ENCODE measurements at places on chromosomes 4 and X.

DNA sequence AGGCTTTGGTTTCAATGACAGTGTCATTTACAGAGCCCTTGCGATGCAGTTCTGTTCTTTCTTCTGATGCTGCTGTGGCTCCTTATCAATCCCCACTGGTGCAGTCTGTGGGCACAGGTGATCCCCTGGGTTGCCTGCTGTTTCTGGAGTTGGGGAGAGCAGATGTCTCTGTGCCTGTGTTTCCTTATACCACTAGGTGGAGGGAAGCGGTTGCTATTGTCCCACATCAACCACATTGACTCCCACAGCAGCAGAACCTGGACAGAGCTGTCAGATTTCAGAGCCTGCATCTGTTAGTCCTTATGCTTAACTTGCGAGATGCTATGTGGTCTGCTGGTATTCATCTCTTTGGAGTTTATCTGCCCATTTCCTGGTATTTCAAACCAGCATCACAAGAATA, 57.7 kb downstream of the NEIL3 start:
- no peak for DNase-seq

- DNase-seq, result no peak
These were observed 72.0 kb downstream of the CHST7 start for GRCh38 chrX:46645614-46646013.

DNA sequence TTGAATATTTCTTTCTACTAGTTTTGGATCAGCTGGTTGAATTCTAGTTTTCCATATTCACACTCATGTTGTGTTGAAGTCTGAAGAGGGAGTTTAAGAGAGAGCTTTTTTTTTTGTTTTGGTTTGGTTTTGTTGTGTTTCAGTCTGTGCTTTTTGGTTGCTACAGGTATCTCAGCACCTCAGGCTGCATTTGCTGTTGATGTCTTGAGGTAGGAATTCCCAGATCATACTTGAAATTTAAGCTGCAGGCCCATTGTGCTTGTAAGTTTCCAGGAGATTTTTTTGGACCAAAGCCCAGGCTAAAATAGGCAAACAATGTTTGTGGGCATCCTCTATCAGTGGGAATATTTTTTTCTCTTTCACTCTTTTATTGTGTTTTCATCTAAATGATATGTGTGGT, 190.2 kb upstream of the AGA start:
- DNase-seq, result no peak

GRCh38 chr4:169229571-169230028, 41.2 kb downstream of the SH3RF1 start:
- DNase-seq, result no peak

- DNase-seq, result no peak
These were observed 12.5 kb upstream of the CXCL13 start for GRCh38 chr4:77593101-77593500.

DNA sequence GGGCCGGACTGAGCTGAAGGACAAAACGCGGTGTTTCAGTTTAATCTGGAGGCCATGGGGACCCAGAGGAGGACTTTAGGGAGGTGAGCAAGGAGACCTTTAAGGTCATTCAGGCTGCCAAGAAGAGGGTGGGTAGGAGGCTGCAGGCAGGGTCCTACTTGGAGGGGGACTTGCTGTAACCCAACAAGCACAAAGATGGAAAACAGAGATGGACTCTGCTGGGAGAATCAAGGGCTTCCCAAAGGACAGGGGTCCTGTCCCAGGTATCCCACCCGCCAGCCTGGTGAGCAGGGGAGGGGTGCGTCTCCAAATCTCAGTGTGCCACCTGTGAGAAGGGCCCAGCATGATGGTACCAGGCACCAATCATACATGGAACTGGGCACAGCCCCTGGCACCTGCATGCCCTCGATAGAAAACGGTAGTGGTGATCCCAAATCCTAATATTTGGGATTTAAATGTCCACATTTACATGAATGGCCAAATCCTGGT, 3.9 kb upstream of the HAUS3 start:
- DNase-seq, result no peak

DNA sequence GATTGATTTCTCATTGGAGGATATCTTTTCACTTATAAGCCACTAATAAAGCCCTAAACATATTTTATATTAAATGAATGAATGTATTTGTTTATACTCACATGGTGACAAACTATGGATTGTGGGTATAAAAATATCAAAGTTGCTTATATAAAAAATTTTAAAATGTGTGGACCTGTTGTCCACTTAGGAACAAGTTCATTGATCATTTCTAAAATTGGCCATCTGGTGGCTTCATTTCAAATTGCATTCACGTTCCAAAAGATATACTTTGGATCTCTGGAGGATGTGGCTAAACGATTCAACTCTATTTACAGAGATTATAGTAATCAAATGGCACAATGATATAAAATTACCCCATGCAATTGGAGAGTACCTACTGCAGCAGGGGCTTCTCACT, 32.5 kb downstream of the FSTL5 start:
- DNase-seq, result no peak

- DNase-seq, result no peak
These were observed 80.8 kb upstream of the MAB21L2 start for GRCh38 chr4:150501009-150501727.

- DNase-seq, result no peak
These were observed 85.3 kb upstream of the MAML3 start for GRCh38 chr4:140239311-140239710.

DNA sequence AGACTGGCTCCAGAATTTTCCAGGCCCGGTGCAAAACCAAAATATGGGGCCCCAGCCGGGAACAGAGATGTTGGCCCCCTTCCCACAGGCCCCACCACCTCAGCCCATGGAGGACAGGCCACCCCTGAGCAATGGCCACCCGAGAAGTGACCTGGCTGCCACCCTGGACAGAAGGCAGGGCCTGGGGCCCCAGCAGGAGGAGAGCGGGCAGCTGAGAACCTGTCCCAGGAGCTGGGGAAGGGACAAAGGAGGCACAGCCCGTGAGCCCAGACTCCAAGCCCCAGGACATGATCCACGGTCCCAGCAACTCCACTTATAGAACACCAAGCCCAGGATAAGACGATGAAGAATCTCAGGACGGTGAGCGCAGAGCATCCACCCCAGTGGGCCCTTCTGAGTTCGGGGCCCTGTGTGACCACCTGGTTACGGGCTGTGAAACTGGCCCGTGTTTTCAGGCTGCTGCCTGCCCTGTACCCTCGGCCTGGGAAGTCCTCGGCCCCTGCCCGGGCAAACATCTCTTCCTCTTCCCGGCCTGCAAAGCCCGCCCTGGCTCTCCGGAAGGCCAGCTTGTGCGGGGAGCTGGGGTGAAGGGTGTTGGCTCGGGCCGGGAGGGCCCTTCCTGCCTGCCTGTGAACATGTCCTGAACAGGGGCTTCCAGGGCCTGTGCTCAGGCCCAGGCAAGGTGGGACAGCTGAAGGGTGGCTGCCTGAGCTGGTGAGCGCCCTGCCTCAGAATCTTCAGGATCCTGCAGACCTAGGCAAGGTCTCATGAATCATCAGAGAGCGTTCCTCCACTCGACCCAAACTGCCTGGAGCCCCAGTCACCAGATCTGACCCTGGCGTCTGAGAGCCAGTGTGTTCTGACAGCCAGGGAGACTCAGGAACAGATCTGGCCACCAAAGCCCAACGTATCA, 47.0 kb upstream of the MAN2B2 start:
- DNase-seq, result no peak

- no peak for DNase-seq
These were observed 32.7 kb downstream of the CCDC149 start for GRCh38 chr4:24880186-24880585.

- DNase-seq, result no peak
These were observed 179.1 kb upstream of the KLHL4 start for GRCh38 chrX:87338510-87338909.

GRCh38 chr4:111639120-111639690, 506.0 kb upstream of the FAM241A start:
- DNase-seq, result no peak

- no peak for DNase-seq
These were observed 83.0 kb downstream of the AMELX start for GRCh38 chrX:11376163-11376562.

DNA sequence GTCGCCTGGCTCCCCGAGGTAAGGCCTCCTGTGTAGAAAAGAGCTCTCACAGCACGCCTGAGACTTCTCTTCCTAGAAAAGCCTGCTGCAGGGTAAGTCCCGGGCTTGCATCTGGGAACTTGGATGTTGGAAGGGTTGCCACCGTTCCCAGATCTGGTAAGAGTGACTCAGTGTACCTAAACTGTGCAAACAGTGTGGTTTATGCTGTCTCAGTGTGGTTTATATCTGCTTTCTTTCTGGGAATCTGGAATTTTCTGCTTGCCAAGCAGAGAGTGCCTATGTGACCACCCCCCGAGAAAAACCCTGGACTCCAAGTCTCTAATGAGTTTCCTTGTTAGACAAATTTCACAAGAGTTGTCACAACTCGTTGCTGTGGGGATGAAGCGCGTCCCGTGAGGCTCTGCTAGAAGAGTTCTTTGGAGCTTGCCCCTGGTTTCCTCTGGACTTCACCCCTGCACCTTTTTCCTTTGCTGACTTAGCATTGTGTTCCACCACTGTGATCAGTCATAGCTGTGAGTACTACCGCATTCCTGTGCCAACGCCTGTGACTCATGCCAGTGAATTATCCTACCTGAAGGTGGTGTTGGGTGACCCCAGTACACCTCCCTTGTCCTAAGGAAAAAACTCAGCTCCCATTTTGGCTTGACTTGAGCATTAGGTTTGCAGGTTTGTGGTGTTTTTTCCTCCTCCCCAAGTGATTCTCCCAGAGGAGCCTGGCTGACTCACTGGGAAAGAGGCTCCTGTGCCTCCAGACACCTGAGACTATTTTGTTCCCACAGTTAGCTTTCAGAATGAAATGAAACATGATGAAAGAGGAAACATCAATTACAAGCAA, 14.5 kb downstream of the SLC2A9 start:
- DNase-seq, result no peak

DNA sequence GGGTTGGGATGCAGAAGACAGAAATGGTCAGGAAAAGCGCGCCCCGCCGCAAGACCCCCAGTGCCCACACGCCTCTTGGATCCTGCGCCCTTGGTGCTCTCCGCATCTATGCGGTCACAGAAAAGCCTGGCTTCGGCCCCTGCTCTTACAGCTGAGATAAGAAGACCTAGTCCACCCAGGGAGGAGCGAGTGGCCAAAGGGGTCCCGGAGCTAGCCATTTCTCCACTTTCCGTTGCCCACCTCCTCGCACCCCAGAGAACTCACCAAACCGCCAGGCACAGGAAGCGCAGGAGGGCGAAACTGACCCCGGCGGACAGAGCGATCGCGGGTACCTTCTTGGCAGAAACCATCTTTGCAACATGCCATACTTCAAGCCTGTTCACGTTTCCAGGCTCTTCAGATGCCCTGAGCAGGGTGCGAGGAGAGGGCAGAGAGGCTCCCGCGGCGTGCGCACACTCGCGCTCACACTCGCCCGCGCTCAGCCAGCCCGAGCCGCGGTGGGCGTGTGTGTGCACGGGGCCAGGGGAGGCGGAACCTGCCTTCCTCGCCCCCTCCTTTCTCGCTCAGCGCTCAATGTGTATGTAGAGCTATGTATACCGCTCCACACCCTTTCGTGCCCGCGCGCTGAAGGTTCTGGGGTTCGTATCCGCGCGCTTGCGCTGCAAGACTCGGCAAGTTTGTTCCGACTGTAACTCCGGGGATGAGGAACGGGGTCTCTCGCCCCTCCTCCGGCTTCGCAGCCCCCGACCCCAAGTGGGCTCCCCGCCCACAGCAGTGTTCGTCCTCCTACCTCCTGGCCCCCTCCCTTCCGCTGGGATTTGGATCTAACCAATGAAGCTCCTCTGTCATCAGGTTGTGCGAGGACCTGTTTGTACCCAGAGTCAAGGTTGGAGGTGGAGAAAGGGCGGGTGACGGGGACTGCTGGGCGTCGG, at the start of gene GABRA4:
GABRA4 (minus strand) TSS at position 507 of the 932 bp plus-strand sequence; CDS start at position 350, 157 bp downstream.
- no peak for DNase-seq

DNA sequence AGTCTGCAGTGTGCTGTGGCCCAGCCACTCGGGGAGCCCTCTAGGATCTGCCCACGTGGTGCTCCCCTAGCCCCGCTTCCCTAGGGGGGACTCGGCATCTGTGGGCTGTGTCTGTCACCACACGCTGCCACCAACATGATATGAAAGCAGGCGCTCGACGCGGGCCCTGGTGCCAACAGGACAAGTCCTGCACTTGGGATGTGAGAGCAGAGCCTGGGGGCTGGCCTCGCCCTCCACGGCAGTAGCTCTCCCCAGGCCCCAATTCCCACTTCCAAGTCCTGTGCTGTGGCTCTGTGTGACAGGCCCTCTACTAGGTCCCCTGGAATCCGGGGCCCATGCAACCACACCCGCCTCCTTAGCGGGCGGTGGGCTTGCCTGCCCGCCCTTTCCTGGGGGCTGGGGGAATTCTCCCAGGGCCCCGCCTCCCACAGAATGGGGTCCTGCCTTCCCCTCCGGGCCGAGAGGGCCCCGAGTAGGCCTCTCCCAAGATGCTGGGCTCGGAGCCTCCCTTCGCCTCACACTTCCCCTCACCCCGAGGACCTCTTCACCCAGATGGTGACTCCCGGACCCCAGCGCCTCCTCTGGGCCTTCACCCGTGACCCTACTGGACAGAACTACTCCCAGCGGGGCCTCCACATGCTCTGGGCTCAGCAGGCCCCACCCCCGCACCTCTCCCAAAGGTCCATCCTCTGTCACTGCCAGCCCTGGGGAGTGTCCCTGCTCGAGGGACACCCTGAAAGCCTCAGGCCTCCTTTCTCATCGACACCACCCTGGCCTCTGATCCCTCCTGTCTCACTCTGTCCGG, 11.2 kb downstream of the LRPAP1 start:
- DNase-seq, result no peak

DNA sequence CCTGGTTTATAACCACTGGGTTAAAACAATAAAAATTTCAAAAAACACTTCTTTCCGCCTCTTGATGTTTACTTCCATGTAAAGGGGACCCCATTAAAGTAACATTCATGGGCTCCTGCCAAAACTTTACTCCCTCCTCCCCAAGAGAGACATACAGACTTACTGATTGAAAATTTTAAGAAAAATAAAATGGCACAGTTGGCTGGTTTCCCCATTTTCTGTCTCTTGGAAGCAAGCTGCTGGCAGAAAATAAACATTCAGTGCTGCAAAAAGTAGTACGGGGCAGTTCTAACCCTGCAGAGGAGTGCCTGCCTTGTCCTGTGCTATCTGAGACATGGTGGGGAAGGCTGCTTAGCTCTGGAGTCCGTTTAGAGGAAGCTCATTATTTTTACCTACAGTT, 187.3 kb upstream of the INTU start:
- no peak for DNase-seq

- DNase-seq, result peak; percentile 72
These were observed at the start of gene SPOCK3 for GRCh38 chr4:167234316-167234881. TSS of gene SPOCK3 (minus strand) at chr4:167234494.

DNA sequence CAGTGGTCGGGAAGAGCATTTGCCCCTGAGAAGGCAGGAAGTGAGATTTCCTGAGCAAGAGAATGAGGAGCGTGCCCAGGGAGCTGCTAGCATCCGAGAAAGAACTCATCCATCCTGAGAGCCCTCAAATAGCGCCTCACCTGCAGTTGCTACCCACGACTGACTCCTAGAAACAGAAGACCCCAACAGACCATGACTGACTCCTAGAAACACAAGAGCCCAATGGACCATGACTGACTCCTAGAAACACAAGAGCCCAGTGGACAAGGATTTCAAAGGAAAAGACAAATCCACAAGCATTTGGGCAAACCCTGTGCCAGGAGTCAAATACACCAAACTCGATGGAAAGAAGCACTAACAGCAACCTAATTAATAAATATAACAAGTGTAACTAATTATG, 575.2 kb upstream of the FRG1 start:
- DNase-seq, result no peak

GRCh38 chr4:128527351-128527750, 239.7 kb upstream of the PGRMC2 start:
- no peak for DNase-seq

All from left forelimb (tissue), 1 donor.